ENCODE measurements at places on chromosomes 3 and 15.

DNA sequence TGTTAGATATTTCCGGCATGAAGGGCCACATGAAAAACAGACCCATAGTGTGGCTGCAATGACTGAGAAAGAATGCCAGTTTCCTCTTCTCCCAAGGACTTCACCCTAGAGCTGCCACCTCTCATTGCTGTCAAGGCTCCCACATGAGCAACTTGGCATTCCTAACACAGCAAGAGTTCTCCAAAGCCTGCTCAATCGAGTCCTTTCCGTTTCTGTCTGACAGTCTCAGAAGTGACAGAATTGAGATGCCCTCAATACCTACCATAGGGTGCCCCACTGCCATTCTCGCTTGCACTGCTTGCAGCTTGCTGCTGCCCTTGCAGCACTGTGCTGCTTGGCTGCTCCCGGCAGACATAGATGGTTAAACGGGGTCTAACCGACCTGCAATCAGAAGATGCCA lies 44.3 kb downstream of the UBP1 start:
- DNase-seq, result no peak

- DNase-seq, result no peak
These were observed 34.9 kb downstream of the CHAC1 start for GRCh38 chr15:40988156-40988555.

- DNase-seq, result peak; percentile 97
These were observed 559 bp downstream of the PKM start for GRCh38 chr15:72230197-72231065.

DNA sequence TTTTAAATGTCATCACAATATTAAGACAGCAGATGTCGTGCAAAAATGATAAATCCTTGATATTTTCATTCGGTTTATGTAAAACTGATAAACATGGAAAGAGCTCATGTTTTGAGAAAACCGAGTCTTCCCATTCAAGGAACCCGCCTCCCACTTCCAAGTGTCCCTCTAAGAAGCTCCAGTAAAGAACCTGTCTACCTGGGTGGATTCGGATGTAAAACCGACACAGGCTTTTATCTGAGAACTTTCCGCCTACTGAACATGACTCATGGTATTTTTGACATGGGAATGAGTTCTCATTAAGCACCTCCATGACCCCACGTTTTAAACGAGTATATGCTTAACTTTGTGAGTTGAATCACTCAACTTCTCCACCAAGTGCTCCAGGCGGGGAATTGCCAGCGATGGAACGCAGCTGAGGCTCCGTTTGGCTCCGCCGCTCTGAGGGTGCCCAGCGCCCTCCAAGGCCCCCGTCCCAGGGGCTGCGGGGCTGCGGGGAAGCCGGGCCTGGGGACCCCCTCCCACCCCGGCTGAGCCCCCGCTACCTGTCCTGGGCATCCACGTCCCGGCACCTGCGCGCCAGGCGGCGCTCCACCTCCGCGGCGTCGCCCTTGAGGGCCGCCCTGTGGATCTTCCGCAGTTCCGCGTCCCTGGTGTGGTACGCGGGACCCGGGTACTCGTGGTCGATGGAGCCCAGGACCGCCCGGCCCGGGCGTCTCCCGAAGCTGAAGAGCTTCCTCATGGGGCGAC lies 119.9 kb downstream of the LMLN start:
- no peak for DNase-seq

- no peak for DNase-seq
These were observed 12.7 kb upstream of the LXN start for GRCh38 chr3:158685159-158685558.

DNA sequence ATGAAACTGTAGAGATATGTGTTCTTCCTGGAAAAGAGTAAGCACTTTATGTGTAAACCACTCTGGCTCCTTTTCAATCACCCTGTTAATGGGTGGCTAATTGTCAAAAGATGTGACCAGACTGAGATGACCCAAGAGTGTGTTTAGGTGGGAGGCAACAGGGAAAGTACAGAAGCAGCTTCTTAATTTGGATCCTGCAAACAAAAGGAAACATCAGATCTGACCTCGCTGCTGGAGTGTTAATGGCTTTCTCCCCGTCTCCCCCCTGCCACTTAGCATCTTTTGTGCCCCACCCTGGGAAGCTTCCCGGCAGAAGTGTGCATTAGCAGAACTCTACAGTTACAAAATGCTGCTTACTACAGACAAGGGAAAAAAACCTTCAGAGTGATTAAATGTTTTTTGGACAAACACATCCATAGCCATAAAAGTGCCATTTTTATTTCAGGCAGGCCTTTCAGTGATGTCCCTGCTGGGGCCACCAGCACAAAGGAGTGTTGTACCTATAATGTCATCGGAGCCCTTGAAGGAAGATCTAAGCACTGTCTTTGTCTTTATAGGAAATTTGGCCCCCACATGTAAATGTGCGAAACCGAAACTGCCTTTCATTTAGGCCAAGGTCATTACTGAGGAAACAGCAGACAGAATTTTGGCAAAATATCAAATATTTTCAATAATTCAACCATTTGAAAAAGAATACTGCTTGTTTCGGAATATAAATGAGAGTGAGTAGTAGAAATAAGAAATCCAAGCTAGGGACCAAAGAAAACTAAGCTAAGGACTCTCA lies 311.0 kb downstream of the WDR72 start:
- DNase-seq, result no peak

DNA sequence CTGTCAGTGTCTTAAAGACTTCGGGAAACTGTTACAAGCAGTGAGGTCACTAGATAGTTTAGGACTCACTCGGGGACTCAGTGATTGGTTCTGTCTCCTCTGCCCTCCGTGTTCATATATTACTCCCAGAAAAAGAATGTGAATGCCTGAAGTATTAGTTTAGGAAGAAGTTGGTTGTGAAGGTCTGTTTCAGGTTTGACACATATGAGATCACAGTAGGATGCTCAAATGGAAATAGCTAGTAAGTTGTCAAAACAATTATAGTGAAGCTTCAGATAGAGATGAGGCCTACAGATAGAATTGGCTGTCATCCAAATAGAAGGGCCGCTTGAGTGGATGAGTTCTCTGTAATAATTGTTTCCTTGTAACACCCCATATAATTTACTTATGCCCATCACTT lies 172.6 kb downstream of the PLCL2 start:
- DNase-seq, result no peak

DNA sequence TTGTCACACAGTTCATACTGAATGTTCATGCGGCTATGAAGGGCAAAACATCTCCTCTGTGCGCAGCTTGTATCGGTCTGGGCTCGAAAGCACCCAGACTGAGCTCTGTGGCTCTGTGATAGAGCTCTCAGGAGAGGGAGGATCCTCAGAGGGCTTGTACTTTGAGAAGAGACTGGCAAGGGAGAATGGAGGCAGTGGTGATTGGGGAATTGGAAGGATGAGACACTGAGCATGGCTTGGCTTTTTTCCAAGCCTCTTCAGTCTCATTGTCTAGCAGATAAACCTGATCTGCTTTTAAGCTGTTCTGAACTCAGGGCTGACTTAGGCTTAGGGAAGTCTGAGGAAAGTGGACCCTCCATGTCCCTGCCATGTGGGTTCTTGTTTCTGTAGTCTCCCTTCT lies 43.0 kb downstream of the RAD54L2 start:
- DNase-seq, result no peak

- DNase-seq, result no peak
These were observed 9.6 kb downstream of the NEK11 start for GRCh38 chr3:131036200-131036816.

DNA sequence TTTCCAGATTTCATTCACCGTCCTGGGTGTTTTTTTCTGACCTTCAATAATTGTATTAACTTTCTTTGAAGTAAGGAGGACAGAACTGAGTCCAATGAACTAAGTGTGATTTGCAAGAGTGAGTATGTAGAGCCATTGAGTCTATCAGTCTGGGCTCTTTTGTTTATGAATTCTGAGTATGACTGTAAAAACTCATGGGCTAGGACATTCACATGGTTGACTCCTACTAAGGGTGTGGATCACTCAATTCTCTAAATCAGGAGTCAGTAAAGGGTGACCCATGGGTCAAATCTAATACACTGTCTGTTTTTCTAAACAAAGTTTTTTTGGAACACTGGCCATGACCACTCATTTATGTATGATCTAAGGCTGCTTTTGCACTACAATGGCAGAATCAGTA lies 269.0 kb downstream of the ZNF385D start:
- no peak for DNase-seq

GRCh38 chr3:11764931-11765363 lies 81.7 kb downstream of the TAMM41 start:
- DNase-seq, result no peak

DNA sequence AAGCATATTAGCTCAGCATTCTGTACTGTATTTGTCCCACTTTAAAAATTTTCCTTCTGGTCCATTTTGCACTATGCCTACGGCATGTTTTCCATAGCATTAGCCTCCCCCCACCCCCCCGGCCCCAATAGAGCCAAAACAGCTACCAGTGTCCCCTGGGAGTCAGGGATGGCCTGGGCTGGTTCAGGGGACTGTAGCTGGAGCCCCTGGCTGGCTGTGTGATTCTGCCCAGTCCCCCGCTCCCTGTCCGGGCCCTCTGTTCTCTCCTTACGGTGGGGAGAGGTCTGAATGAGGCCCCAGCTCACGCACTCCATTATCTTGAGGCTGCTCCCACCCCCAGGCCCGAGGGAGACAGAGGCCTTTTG lies 70.1 kb downstream of the KLF15 start:
- DNase-seq, result no peak

GRCh38 chr3:42898896-42899675 lies 6.9 kb upstream of the ZNF662 start:
- DNase-seq, result no peak

- DNase-seq, result no peak
These were observed 22.0 kb downstream of the RAB27A start for GRCh38 chr15:55267401-55268175.

DNA sequence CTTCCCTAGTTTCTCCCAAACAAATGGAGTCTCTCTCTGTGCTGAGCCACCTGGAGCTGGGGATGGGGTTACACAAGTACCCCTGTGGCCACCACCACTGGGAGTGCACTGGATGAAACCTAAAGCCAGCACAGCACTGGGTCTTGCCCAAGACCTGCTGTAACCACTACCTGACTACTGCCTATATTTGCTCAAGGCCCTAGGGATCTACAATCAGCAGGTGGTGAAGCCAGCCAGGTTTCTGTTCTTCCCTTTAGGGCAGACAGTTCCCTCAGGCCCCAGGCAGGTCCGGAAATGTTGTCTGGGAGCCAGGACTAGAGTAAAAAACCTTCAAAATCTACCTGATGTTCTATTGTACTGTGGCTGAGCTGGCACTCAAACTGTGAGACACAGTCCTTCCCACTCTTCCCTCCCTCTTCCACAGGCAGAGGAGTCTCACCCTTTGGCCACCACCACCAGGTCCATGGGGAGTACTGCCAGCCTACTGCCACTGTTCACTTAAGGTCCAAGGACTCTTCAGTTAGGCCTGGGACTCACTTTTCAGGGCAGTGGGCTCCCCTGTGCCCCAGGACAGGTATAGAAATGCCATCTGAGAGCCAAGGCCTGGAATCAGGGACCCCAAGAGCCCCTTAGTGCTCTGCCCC lies 23.8 kb downstream of the C3orf20 start:
- DNase-seq, result no peak

DNA sequence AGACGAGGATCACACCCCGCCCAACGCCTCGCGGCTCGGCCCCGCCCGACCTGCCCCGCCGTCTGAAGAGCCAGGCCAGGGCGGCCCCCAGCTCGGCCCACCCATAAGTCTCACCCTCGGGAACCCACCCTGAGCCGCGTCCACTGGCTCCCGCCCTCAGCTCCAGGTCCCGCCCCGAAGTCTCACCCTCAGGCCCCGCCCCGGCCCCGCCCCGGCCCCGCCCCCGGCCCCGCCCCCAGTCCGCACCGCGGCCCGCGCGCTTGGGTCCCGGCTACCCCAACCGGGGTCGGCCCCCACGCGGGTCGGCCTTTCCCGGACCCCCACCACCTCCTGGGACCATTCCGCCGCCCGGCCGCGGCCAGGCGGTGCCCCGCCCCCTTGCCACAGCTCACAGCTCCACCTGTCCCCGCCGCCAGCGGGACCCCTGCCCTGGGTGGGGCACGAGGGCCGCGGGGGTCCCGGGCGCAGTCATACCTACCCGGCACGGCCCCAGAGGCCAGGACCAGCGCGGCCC lies 489 bp downstream of the CSPG5 start:
- DNase-seq, result no peak

- no peak for DNase-seq
These were observed 9.3 kb upstream of the SLC28A1 start for GRCh38 chr15:84874981-84875699.

DNA sequence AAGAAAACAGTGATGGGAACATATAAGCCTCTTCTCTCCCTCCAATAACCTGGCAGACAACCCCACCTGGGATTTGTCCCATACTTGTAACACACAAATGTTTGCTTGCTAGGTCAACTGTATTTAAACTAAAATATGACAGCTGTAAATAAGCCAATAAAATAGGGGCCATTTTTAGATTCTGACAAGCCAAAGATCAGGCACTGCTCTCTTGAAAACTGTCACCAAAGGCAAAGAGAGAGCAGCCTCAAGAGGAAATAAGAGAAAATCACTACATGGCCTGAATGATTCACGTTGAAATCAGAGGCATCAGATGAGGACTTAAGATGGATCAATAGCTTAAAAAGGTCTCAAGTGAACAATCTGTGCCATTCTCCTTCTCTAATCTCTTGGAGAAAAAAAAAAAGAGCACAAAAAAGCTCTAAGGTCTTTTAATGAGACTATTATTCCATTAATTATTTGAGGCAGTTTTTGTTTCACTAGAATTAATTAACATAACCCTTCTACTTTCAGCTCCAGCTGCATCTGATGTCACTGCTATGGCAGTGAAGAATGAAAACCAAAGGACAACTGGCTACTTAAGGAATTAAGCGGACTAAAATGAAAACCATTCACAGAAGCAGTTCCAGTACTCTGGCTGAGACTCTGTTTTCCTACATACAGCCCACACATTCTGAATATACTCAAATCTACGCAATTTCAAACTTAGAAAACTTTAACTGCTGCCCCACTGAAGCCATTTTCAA lies 19.0 kb downstream of the MYO5A start:
- DNase-seq, result no peak

DNA sequence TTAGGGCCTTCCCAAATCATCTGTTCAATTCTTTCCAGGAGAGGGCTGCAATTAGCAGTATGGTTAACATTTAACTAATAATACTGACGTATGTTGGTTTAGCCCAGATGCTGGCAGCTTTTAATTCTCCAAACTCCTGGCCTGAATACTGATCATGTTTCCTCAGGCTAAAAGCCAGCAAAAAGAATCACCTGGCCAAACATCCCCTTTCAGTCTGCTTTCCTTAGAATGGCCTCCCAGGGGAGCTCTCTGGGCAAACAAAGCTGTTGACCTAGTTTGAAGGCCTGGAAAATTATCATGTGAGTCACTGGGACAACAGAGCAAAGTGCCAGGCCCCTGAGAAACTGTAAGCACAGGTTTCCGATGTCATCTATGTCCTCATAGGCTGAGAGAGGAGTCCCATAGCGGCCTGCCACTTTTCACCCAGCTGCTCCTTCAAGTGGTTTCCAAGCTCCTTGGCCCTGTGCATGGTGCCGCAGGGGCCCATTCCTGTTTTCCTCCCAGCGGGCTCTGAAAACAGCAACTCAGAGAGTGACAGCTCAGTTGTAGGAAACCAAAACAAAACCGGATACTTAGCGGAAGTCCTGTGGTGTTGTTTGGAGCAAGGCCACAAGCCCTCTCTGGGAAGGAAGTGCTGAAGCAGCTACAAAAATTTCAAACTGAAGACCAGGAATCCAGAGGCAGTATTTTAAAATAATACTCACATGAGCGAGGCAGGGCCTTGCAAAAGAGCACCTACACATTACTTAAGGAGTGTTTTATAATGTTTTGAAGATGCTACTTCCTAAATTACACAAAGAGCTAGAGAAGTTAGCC lies 36.5 kb upstream of the RAB11A start:
- DNase-seq, result peak; percentile 73
